RWPE2 (cell line): ENCODE measurements at places on chromosomes 5 and 9.

DNA sequence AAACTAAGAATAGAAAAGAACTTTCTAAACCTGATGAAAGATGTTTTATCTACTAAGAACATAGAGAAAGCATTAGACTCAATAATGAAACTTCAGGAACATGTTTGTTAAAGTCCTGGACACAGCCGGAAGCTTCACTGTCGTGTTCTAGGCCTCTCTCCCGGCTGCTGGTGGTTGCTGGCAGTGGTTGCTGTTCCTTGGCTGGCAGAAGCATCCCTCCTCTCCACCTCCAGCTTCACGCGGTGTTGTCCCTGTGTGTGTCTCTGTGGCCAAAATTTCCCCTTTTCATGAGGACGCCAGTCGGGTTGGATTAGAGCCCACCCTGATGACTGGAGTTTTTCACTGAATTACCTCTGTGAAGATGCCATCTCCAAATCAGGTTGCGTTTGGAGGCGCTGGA, 6.5 kb upstream of the MED10 start:
- H3K4me1 ChIP-seq, result no peaks in the 10 kb centered on the region
- DNase-seq, result no peak
- H3K36me3 ChIP-seq, result no peaks in the 10 kb centered on the region
- no peak overlapping the region for H3K4me3 ChIP-seq
- H3K27ac ChIP-seq, result no peak overlapping the region
- no peaks in the 10 kb centered on the region for H3K27me3 ChIP-seq

GRCh38 chr5:14269395-14269794, 126.3 kb downstream of the TRIO start:
- no peaks in the 10 kb centered on the region for H3K27me3 ChIP-seq
- H3K4me1 ChIP-seq, result peaks cover 64% of the 10 kb centered on the region
- H3K27ac ChIP-seq, result peak overlapping the region; percentile 97
- no peak overlapping the region for H3K4me3 ChIP-seq
- peaks cover 28% of the 10 kb centered on the region for H3K36me3 ChIP-seq

DNA sequence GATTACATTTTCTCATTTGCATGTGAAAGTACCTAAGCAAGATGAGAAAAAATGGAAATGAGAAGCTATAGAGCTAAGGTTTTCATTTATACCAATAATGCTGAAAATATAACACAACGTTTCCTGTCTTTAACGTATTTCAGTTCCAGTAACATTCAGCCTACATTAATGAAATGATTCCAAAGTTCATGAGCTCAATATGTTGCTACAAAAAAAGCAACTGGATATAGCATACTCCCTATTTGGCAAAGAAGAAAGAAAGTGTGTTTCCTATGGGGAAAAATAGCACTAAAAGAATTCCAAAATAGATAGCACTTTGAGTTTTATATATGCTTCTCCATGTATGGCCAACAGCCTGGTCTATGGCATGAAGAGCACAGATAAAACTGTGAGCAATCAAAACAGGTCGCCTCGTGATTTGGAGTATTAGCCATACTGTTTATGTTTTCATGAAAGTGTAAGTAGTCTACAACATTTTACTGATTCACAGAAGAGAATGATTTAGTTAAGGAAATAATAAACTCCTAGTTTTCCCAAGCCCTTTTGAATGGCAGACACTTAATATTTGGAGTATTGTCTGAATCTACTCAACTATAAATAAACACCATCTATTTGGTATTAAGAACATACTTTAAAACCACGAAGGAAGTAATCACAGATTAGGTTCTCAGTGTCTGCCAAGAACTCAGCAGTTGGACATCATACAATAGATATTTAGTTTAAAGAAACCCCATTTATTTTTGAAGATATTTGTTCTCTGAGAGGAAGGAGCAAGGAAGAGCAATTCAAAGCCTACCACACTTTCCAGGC, 258.7 kb upstream of the RASA1 start:
- no peak for DNase-seq
- no peaks in the 10 kb centered on the region for H3K4me1 ChIP-seq
- H3K4me3 ChIP-seq, result no peak overlapping the region
- no peak overlapping the region for H3K27ac ChIP-seq
- H3K36me3 ChIP-seq, result no peaks in the 10 kb centered on the region
- no peaks in the 10 kb centered on the region for H3K27me3 ChIP-seq

DNA sequence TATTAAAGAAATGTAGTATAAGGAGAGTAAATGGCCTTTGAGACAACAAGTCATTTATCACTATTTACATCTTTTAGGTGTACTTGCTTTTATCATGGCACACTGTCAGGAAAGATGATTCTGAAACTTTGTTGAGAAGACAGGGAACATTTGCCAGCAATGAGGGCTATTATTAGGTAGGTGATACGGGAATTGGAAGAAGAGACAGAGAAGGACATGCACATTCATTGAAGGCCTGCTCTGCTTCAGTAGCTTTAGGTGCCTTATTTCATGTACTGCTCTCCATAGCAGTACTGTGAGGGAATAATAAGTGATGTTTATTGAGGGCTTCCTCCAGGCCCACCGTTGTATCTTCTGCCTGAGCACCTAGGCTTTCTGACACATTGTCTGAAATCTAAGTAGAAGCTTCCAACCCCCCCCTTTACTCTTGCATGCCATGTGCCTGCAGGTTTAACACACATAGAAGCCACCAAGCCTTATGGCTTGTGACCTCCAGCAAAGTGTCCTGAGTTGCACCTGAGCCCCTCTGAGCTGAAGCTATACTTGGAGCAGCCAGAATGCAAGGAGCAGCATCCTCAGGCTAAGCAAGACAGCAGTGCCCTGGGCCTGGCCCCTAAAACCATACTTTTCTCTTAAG, 275.2 kb upstream of the VLDLR start:
- H3K36me3 ChIP-seq, result no peaks in the 10 kb centered on the region
- no peak for DNase-seq
- H3K27ac ChIP-seq, result no peak overlapping the region

DNA sequence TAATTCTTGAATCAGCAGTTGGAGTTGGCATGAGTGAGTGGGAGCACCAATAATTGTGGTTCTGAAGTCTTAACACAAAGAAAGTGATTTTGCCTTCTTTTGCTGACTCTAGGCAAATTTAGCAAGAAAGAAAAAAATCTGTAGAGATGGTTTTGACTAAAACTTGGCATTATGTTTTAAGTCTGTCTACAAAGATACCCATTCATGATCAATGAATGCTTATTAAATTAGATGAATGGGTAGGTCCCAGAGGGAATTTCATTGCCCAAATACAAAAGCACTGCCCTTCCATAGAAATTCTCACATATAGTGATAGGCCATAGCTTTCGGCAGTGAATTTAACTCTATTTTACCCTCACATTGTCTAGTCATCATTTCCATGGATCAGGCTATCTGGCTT, 428.6 kb upstream of the ADAMTSL1 start:
- H3K27ac ChIP-seq, result no peak overlapping the region
- DNase-seq, result no peak
- no peaks in the 10 kb centered on the region for H3K4me1 ChIP-seq
- H3K36me3 ChIP-seq, result no peaks in the 10 kb centered on the region
